ENCODE measurements at places on chromosomes 3 and 15.

DNA sequence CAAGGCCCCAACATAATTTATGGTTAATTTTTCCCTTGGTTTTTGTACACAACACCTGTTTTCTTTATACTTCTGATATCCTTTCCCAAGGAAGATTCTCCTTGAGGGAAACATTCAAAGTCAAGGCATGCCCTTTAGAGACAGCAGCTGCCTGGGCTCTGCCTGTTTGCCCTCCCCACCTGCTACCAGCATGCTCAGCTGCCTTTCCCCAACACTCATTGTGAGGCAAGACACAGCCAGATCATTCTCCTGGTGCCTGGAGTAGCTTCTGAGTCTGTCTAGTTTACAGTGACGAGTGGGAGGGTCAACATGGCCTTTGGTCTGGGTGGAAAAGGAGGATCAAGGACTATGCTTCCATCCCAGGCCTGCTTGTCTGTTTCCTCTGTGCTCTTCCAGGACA, 132.5 kb downstream of the EPHB1 start:
- no peak for DNase-seq

GRCh38 chr3:111538681-111539083, 3.3 kb upstream of the CD96 start:
- DNase-seq, result no peak

GRCh38 chr15:54941417-54941816, 255.3 kb downstream of the RSL24D1 start:
- no peak for DNase-seq

- no peak for DNase-seq
Measured at GRCh38 chr3:18900994-18901393, 247.3 kb upstream of the KCNH8 start.

- no peak for DNase-seq
Measured at GRCh38 chr3:32951410-32951811, at the start of gene CCR4. Gene CCR4 (plus strand): TSS chr3:32951644. CDS start chr3:32953423, 1,779 bp downstream.

DNA sequence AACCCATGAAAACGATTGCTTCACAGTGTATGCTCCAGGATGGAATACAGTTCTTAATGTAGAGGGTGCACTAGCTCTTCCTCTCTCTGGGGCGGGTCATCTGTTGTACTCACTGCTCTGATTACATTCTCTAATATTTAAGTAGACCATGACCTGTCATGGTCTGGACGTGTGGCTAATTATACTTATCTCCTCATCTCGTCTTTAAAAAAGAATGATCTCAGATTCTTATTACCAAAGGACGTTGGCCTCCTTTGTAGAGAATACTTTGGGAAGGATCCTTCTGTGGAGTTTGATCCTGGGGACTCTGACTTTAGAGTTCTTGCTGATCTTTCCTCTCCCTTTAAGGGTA, 48.4 kb upstream of the TRAK1 start:
- DNase-seq, result no peak

GRCh38 chr3:33855884-33856546, 57.6 kb downstream of the PDCD6IP start:
- no peak for DNase-seq

DNA sequence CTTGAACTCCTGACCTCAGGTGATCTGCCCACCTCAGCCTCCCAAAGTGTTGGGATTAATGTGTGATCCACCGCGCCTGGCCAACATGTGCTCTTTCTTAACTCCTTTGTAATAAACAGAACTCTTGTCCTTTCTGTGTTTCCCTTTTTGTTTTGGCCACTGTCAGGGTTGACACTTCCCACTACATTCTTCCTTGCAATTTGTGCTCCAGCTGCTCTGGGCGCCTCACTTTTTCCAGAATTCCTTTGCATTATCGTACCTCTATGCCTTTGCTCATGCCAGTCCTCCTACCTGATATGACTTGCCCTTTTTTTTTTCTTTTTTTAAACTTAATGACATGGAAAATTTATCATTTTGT, 38.8 kb upstream of the SMAD3 start:
- DNase-seq, result no peak

DNA sequence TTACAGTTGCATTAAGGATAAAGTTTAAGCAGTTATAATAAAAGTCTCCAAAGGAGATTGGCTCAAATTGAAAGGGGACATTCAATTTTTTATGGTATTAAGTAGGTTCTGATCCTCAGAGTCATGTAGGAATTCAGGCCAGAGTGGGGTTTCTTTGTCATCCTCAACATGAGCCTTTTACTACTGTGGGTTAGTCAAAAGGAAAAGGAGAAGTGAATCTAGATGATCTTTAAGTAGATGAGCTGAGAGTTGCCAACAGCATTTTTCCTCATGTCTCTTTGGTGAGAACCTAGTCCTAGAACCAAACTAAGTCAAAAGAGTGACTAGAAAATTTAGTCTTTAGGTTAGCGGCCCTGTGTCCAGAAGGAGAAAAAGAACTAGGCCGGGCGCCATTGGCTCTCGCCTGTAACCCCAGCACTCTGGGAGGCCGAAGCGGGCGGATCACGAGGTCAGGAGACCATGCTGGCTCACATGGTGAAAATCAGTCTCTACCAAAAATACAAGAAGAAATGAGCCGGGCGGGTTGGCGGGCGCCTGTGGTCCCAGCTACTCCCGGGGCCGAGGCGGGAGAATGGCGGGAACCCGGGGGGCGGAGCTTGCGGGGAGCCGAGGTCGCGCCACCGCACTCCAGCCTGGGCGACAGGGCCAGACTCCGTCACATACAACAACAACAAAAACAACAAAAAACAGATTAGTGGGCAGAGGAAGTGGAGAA, 4.2 kb upstream of the CHL1 start:
- DNase-seq, result no peak

- no peak for DNase-seq
Measured at GRCh38 chr15:49712846-49713450, 92.1 kb downstream of the DTWD1 start.

DNA sequence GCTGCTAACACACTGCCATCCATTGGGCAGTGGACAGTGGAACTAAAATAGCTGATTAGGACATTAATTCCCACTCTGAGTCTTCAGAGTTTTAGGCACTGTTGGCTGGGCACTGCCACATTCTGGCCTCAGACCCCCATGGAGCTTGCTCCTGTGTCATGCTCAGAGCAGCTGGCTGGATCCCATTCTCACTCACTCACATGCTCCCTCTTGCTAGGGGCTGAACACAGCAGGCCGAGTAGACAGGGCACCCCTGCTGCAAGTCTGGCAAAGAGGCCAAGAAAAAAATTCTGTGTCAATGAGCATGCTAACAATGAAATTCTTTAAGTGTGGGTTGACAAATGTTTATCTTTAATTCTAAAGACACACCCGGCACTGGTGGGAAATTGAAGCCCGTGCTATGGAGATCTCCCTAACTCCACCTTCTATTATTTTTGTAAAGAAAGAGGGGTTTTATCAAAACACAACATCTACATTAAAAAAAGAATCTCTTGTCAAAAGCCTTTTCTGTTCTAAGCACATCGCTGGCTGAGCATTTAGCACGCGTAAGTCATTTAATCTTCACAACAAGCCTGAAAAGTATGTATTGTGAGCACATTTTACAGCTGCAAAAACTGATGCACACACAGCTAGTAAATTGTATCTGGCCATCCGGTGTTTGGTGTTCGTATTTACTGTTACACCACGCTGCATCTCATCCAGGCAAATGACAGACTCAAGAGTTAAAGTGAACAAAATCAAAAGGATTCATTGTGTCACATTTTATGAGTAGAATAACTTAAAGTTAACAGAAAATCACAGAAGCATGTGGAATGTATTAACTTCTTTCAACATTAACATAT, 362.1 kb downstream of the PLOD2 start:
- DNase-seq, result no peak

- no peak for DNase-seq
Measured at GRCh38 chr3:194571491-194572142, 61.6 kb downstream of the TMEM44 start.

DNA sequence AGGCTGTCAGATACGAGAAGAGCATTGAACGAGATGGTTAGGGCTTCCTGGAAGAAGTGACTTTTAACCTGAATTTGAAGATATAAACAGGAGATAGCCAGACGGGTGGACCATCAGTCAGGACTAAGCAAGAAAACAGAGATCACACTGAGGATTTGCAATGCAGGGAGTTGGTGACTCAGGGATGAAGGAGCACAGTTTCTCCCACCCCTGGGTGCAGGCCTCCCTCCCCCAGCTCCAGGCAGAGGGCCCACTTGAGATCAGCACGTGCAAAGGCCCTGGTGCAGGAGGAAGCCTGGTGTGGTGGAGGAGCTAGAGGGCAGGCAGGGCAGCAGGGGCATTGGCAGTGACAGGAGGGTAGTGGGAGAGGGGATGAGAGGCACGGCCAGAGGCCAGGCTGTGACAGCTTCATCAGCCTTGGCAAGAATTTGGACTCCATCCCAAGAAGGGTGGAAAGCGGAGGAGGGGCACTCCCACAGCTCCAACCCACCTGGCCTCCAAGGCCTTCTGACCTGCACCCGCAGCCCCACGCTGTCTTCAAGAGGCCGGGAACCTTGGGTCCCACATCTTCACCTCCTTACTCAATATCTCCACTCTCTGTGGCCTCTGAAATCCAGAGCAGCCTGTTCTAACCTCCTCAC, 8.7 kb upstream of the PCSK6 start:
- no peak for DNase-seq

GRCh38 chr15:55257938-55258337, 31.7 kb downstream of the RAB27A start:
- DNase-seq, result no peak

- DNase-seq, result no peak
Measured at GRCh38 chr3:56829533-56829932, 27.8 kb upstream of the ARHGEF3 start.

- DNase-seq, result no peak
Measured at GRCh38 chr3:128400671-128401070, 66.0 kb downstream of the DNAJB8 start.

DNA sequence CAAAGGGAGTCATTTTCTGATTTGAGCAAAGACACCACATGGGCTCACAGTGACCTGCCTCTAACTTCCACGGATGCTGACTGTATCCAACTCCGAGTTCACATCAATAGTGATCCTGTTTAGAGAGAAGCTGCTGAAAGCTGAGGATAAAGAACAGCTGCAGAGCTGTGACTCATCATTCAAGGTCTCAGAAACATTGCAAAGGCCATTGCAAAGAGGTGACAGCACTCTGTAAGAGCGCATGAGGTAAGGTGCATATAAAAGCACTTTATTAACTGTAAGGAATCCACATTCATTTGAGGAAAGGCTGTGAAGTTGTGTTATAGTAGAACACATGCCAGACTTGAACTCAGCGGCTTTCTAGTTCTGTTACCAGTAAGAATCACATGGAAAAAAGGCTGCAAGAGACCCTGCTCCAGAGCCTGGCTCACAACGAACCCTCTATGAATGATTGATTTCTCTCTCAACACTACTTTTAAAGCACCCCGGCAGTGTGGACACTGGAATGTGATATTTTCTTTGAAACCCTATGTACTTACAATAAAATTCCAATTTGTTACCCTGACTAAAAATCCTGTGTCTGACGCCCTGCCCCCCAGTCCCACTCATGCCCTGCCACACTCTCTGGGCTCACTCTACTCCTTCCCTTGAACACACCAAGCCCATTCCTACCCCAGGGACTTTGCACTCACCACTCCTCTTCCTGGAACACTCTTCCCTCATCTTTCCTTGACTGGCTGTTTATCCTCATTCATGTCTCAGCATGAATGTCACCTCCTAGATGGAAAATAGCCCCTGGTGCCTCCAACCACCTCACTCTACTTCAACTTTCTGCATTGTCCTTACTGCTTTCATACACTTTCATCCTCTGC, 111.2 kb downstream of the LSM3 start:
- no peak for DNase-seq

- DNase-seq, result no peak
Measured at GRCh38 chr15:77482570-77482969, 61.9 kb downstream of the HMG20A start.

GRCh38 chr3:133412183-133413132, 12.6 kb downstream of the BFSP2 start:
- DNase-seq, result no peak

GRCh38 chr15:38490242-38490922, 36.5 kb downstream of the FAM98B start:
- no peak for DNase-seq

DNA sequence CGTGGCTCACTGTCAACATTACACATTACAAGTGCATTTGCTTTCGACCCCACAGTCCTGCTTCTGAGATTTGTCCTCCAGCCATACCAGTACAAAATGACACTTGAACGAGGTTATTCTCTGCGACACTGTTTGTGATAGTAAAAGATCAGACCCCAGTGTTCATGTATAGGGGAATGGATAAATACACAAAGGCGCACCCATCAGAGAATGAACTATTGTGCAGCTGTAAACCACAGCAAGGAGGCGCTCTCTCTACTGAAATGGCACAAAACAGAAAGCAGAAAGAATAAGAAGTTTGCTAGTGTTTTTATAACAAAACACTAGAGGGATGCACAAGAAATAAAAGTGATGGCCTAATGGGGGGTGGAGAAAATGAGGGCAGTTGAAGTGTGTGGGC, 4.9 kb upstream of the CHSY1 start:
- DNase-seq, result no peak

DNA sequence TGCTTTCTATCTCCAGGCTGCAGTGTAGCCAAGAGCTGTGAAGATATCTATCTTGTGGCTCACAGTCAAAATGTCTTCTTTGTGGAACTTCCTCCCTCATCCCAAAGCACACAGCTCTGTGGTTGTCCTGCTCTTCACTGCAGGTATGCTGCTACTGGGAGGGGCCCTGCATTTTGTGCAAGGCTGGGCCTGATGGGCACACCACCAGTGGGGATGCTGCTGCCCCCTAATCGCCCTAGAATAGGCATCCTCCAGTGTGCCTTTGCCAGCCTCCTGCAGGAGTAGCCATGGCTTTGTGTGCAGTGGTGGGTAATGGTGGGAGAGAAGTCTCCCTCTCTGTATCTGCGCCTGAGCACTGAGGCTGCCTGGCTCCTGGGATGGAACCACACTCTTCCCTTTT, 297.3 kb downstream of the DOCK3 start:
- DNase-seq, result no peak

- no peak for DNase-seq
Measured at GRCh38 chr3:61186030-61186429, 65.2 kb downstream of the FHIT start.

DNA sequence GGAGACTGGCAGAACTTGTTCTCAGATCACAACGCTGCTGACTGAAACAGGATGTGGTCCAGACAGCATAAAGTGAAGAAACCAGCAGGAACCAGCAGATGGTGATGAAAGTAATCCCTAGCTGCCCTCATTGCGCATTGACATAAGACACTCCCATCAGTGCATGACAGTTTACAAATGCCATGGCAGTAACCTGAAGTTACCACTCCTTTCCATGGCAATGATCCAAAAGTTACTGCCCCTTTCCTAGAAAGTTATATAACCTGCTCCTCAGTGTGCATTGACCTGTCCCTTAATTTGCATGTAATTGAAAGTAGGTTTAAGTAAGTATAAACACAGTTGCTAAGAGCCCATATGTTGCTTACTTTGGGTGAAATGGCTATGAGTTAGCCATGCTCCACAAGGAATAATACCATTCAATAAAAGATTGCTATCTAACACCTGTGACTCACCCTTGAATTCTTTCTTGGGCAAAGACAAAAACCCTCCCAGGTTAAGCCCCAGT, 149.1 kb upstream of the CD96 start:
- DNase-seq, result no peak
